ENCODE measurements at places on chromosomes 11 and 22. TPM values are rescaled to one million over a fixed set of nuclear protein-coding genes. Genes with fewer than 3 reads are reported as not detected.
A peak's percentile ranks its signal among the peaks of the same experiment; 100 is the strongest.

GRCh38 chr11:90930252-90930651, 707.4 kb upstream of the CHORDC1 start:
- no peak overlapping the region for H3K27ac ChIP-seq
- no peaks in the 10 kb centered on the region for H3K4me1 ChIP-seq
- no peak overlapping the region for H3K4me3 ChIP-seq
- no peaks in the 10 kb centered on the region for H3K27me3 ChIP-seq

- no peak overlapping the region for H3K4me3 ChIP-seq
- no peak overlapping the region for H3K27ac ChIP-seq
- DNase-seq: no peak
Measured at GRCh38 chr11:76748948-76749347, 34.2 kb upstream of the TSKU start.

GRCh38 chr11:66285250-66285947, 3.5 kb downstream of the YIF1A start:
- no peaks in the 10 kb centered on the region for H3K27me3 ChIP-seq
- H3K4me3 ChIP-seq: no peak overlapping the region
- no peak for DNase-seq
- H3K36me3 ChIP-seq: no peaks in the 10 kb centered on the region
- peaks cover 8% of the 10 kb centered on the region for H3K4me1 ChIP-seq

- no peaks in the 10 kb centered on the region for H3K36me3 ChIP-seq
- H3K27me3 ChIP-seq: no peaks in the 10 kb centered on the region
- no peak for DNase-seq
- peaks cover 6% of the 10 kb centered on the region for H3K4me1 ChIP-seq
- no peak within 1 kb of the TSS for H3K27ac ChIP-seq
- peak within 1 kb of the TSS; percentile 66 for H3K4me3 ChIP-seq
Measured at GRCh38 chr11:66728693-66729385, at the start of gene SPTBN2. Gene SPTBN2 (minus strand): TSS chr11:66729216. CDS start chr11:66721240, 7,976 bp downstream.

- H3K27me3 ChIP-seq: no peaks in the 10 kb centered on the region
- no peak overlapping the region for H3K4me3 ChIP-seq
- no peaks in the 10 kb centered on the region for H3K36me3 ChIP-seq
Measured at GRCh38 chr22:39567135-39567946, 3.2 kb upstream of the CACNA1I start.

DNA sequence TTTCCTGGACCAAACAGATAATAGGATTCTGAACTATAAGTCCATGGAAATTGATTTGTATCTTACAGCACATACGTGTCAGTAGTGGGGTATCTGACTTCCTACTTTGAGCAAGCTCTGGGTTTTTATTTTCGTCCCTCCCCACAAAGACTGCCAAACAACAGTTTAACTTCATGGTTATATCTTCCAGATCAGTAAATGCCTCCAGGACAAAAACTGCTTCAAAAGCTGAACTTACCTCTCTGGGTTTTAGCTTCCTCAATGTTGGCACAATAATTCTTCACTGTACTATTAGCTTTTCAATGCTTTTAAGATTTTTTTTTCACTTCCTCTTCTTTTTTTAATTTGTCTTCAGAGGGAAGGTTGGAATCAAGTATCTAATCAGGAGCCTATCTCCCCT, 4.2 kb upstream of the DPF2 start:
- H3K4me3 ChIP-seq: no peak overlapping the region
- DNase-seq: no peak
- no peaks in the 10 kb centered on the region for H3K36me3 ChIP-seq
- no peaks in the 10 kb centered on the region for H3K27me3 ChIP-seq
- H3K4me1 ChIP-seq: no peaks in the 10 kb centered on the region

- no peaks in the 10 kb centered on the region for H3K36me3 ChIP-seq
- no peaks in the 10 kb centered on the region for H3K27me3 ChIP-seq
- no peak overlapping the region for H3K4me3 ChIP-seq
- no peaks in the 10 kb centered on the region for H3K4me1 ChIP-seq
- DNase-seq: no peak
- H3K27ac ChIP-seq: 0 out of 2 replicates have a peak overlapping the region, but pooled peaks have one; percentile 30
Measured at GRCh38 chr11:66973956-66974580, 1.0 kb upstream of the C11orf86 start.

DNA sequence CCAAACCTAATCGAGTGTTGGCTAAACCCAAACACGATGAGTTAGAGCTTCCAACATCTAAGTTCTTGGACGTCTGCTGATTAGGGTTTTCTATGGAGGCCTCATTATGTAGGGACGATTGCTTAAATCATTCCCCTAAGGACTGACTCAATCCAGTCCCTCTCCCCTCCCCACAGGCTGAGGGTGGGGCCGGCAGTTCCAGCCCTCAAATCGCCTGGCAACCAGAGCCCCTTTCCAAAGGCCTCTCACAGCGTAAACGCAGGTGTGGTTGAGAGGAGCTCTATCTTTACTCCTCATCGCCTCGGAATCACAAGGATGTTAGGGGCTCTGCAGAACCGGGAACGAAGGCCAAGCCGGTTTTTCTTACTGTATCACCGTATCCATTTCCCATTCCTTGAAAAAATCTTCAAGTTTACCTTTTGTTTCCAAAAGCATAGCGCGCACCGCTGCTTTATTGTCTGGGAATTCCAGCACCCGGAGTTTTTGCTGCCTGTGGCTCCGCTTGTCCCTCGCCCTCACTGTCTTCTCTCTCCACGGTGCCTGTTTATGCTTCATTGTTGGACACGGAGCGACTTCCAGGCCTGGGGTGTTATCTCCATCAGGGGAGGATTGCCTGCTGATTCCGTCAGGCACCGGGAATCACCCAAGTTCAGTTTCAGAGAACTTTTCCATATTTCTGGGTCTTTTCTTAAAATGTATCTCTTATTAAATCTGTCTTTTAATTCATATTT, 13.8 kb upstream of the IFITM3 start:
- no peaks in the 10 kb centered on the region for H3K27me3 ChIP-seq
- peak overlapping the region; percentile 23 for H3K4me3 ChIP-seq
- H3K36me3 ChIP-seq: no peaks in the 10 kb centered on the region
- peak overlapping the region; percentile 76 for H3K27ac ChIP-seq

GRCh38 chr11:108474664-108475463, 7.5 kb upstream of the C11orf65 start:
- H3K4me1 ChIP-seq: no peaks in the 10 kb centered on the region
- peaks cover 6% of the 10 kb centered on the region for H3K36me3 ChIP-seq
- no peak for DNase-seq
- no peak overlapping the region for H3K4me3 ChIP-seq

- H3K27me3 ChIP-seq: no peaks in the 10 kb centered on the region
- no peak overlapping the region for H3K4me3 ChIP-seq
- no peaks in the 10 kb centered on the region for H3K4me1 ChIP-seq
- no peak overlapping the region for H3K27ac ChIP-seq
- DNase-seq: no peak
Measured at GRCh38 chr11:78783301-78783700, 208.6 kb upstream of the NARS2 start.

DNA sequence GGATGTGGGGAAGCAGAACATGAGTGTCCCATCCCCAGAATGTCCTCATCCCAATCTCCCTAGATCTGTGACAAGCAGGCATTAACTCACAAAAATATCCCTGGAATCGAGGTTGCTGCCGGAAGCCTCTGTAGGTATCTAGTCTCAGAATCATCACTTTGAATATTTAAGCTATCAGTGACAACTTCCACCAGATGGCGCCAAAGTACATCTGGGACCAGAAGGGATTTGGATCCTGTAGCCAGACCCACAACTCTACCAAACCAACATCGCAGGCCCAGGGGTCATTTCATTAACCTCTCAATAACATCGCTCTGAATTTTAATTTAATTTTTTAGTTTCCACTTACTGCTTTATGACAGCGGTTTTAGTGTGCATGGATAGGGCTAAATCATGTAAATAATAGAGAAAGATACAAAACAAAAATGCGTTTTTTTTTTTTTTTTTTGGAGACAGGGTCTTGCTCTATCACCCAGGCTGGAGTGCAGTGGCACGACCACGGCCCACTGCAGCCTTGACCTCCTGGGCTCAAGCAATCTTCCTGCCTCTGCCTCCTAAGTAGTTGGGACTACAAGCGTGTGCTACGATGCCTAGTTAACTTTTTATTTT, 1.1 kb upstream of the EXT2 start:
- no peak overlapping the region for H3K4me3 ChIP-seq
- H3K27ac ChIP-seq: no peak overlapping the region
- H3K36me3 ChIP-seq: no peaks in the 10 kb centered on the region
- no peak for DNase-seq

DNA sequence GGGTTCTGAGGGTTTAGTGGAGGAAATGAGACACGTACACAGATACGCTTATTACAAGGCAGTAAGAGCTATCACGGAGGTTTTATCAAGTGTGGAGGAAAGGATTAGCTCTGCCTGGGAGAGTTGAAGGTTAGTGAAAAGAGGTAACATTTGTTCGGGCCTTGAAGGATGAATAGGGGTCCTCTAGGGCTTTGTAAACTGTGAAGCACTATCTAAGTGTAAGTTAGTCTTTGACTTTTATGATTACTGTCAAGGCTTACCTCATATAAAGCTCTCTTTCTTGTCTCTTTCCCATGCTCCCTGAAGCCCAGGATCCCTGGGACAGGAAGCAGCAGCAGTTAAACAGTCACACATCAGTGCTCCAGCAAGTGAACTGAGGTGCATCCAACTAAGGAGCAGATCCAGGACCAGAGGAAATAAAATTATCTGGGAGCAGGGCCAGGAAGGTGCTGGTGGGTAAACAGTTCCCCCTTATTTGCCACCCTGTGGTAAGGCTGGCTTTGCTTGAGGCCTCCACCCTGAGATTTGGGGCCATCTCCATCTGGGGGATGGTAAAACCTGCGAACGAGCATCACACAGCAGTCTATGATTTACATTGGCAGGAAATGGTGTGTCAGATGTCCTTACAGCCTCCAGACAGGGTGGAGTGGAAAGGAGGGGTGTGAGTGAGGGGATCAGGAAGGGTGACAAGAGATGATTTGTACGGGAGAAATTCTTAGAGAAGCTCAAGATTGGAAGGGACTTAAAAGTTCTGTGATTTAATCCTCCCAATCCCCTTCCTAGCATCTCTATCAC, 27.2 kb downstream of the GVQW3 start:
- no peaks in the 10 kb centered on the region for H3K4me1 ChIP-seq
- no peak overlapping the region for H3K4me3 ChIP-seq
- DNase-seq: no peak
- no peaks in the 10 kb centered on the region for H3K36me3 ChIP-seq
- no peak overlapping the region for H3K27ac ChIP-seq

GRCh38 chr22:35995348-35995747, 33.3 kb downstream of the RBFOX2 start:
- H3K4me3 ChIP-seq: no peak overlapping the region
- H3K36me3 ChIP-seq: no peaks in the 10 kb centered on the region
- no peak overlapping the region for H3K27ac ChIP-seq
- no peaks in the 10 kb centered on the region for H3K4me1 ChIP-seq
- H3K27me3 ChIP-seq: no peaks in the 10 kb centered on the region

DNA sequence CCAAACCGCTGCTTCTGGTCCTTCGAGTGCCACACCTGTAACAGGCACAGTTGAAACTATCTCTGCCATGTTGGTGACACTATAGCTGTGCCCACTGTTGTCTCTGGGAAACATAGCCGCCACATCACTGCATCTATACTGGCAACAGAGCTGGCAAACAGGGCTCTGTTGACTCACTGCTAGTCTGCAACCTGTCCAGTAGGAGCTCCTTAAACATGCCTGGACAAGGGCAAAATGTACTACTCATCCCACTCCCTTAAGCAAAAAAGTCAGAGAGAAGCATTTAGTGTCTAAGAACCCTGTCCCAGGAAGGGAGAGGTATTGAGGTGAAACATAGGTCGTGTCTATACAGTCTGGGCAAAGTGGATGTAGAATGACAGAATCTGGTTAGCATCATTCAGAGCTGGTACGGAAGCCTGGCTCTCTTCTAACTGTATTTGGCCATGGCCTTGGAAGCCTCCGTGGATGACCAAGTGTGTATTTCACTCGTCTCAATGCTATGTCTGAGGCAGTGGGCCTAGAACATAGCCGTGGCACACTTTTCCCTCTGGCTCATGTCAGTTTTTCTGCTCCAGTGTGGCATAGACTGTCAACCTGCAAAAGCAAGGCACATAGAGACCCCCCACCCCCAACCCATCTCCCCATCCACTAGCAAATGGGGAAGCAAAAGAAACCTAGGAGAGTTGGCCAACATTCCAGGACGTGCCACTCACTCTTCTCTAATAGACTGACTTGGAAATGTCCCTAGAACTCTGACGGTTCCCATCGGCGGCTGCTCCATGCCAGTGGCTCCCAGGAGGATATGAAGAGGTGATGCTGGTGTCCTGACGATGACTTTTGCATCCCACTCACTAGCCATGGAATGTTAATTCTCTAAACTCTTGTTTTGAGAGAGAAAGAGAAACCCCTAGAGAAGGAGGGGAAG, 21.4 kb upstream of the PISD start:
- H3K4me1 ChIP-seq: no peaks in the 10 kb centered on the region
- no peak overlapping the region for H3K27ac ChIP-seq
- H3K4me3 ChIP-seq: no peak overlapping the region
- H3K27me3 ChIP-seq: no peaks in the 10 kb centered on the region

- no peak overlapping the region for H3K27ac ChIP-seq
- H3K4me1 ChIP-seq: no peaks in the 10 kb centered on the region
- no peak overlapping the region for H3K4me3 ChIP-seq
Measured at GRCh38 chr11:93225662-93226061, 27.9 kb upstream of the SLC36A4 start.

GRCh38 chr11:48141475-48142122, 75.0 kb upstream of the OR4B1 start:
- no peaks in the 10 kb centered on the region for H3K4me1 ChIP-seq
- no peaks in the 10 kb centered on the region for H3K27me3 ChIP-seq
- H3K36me3 ChIP-seq: peaks cover 11% of the 10 kb centered on the region

DNA sequence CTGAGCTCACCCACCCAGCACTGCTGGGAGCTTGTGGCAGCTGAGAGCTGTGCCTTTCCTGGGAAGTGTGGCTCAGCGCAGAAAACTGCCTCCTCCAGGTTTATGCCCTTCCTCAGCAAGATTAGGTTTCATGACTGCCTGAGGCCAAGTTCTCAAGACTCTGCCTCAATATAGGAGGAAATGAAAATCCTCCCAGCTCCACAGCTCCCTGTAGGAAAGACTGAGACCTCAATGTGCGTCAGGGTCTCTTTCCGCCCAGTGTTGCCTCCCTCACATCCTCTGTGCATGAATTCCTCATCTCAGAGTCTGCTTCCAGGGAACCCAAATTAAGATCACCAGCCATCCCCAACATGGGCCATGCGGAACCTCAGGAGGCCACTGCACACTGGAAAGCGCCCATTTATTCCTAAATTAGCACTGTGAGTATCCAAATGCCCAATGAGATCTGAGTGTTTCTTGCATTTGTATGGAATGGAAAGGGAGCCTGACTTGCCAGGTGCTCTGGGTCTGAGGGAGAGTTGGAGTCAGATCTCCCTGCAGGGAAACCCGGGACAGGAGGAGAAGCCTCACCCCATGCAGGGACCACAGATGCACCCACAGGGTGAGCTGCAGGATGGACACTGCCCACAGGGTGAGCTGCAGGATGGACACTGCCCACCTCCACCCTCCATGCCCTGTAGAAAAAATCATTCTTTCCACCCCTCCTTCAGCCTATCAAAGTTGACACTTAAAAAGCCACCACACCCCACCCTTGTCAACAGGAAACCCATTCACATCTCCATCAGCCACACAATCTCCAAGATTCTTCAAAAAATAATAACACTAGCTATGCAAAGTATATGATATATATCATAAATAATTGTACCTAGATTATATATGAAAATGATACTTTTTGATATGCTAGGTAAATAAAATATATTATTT, 97.4 kb upstream of the IGLL5 start:
- DNase-seq: no peak
- H3K36me3 ChIP-seq: no peaks in the 10 kb centered on the region
- no peak overlapping the region for H3K4me3 ChIP-seq
- H3K27me3 ChIP-seq: peaks cover 15% of the 10 kb centered on the region

Gene IL10RA
- total RNA-seq: 0.31 TPM

Gene SEC14L6
- total RNA-seq: 0.80 TPM

Gene SAA4
- total RNA-seq: not detected

Gene OR51G1
- total RNA-seq: not detected

Gene MMP12
- total RNA-seq: not detected

Gene EIF4ENIF1
- 23.6 TPM for total RNA-seq

Gene TREH
- not detected for total RNA-seq

Gene ANO5
- 4.6 TPM for total RNA-seq

Gene CATSPER1
- total RNA-seq: not detected

Gene SLC22A9
- total RNA-seq: not detected

Gene TRPM5
- total RNA-seq: 0.11 TPM

Gene OR52K2
- not detected for total RNA-seq
